ENCODE measurements at places on chromosomes 1 and 21. TPM values are rescaled to one million over a fixed set of nuclear protein-coding genes. Genes with fewer than 3 reads are reported as not detected.
A peak's percentile ranks its signal among the peaks of the same experiment; 100 is the strongest.

DNA sequence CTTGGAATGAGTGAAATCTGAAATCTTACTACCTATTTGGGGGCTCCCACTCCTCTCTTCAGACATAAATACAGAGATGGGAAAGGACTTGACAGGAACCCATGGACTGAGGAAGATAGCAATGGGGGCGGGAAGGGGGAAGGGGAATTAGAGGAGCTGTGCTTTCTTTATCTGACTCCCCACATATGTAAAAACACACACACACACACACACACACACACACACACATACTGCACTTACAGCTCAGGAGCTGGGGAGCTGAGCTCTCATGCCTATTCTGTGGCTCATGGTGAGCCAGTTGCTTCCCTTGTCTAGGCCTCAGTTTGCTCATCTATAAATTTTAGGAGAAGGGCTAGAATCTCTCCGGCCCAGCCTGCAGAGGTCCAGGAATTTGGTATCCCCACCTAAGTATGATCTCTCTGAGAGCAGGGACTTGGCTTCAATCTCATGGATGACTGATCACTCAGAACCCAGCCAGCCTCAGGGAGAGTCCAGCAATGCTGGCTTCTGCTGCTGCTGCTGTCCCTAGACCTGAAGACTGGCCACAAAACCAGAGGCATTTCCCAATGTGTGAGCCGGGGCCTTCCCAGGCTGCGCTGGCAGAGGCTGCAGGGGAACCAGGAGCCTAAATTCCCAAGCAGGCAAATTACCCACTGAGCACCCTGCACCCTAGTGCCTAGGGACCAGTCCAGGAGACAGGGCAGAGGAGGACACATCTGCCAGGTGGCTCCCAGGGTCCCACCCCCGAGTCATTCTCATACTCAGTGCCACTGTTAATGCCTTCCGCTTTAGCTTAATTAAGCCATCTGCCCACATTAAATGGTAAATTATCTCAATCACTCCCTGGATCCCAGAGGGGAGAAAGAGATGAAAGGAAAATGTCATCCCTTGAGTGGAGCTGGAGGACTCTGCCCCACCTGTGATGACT is 57.5 kb upstream of the RBM15 start:
- H3K27ac ChIP-seq, result no peak overlapping the region
- DNase-seq, result peak; percentile 47
- peaks cover 15% of the 10 kb centered on the region for H3K4me1 ChIP-seq
- H3K4me3 ChIP-seq, result no peak overlapping the region

- 0 out of 2 replicates have a peak, but pooled peaks cover 5% of the 10 kb centered on the region for H3K4me1 ChIP-seq
- no peak overlapping the region for H3K27ac ChIP-seq
- H3K36me3 ChIP-seq, result no peaks in the 10 kb centered on the region
- peak; percentile 36 for DNase-seq
These were observed 22.8 kb downstream of the RNU5D-1 start for GRCh38 chr1:44707959-44708831.

- peak; percentile 82 for DNase-seq
- no peaks in the 10 kb centered on the region for H3K27me3 ChIP-seq
- H3K36me3 ChIP-seq, result peaks cover 5% of the 10 kb centered on the region
- H3K4me3 ChIP-seq, result peak overlapping the region; percentile 89
- peak overlapping the region; percentile 86 for H3K27ac ChIP-seq
These were observed 1.0 kb downstream of the NCDN start for GRCh38 chr1:35558374-35559316.

GRCh38 chr1:160623227-160623633 is 23.6 kb downstream of the SLAMF1 start:
- no peak overlapping the region for H3K4me3 ChIP-seq
- DNase-seq, result no peak
- no peak overlapping the region for H3K27ac ChIP-seq
- no peaks in the 10 kb centered on the region for H3K4me1 ChIP-seq

- H3K36me3 ChIP-seq, result no peaks in the 10 kb centered on the region
- H3K4me1 ChIP-seq, result no peaks in the 10 kb centered on the region
- no peaks in the 10 kb centered on the region for H3K27me3 ChIP-seq
These were observed 283.7 kb downstream of the ZNF648 start for GRCh38 chr1:181777812-181778211.

- H3K36me3 ChIP-seq, result no peaks in the 10 kb centered on the region
- H3K27me3 ChIP-seq, result no peaks in the 10 kb centered on the region
- no peak overlapping the region for H3K4me3 ChIP-seq
- no peak for DNase-seq
- peaks cover 17% of the 10 kb centered on the region for H3K4me1 ChIP-seq
- H3K27ac ChIP-seq, result peak overlapping the region; percentile 68
These were observed 7.7 kb upstream of the LAMB3 start for GRCh38 chr1:209659909-209660308.

DNA sequence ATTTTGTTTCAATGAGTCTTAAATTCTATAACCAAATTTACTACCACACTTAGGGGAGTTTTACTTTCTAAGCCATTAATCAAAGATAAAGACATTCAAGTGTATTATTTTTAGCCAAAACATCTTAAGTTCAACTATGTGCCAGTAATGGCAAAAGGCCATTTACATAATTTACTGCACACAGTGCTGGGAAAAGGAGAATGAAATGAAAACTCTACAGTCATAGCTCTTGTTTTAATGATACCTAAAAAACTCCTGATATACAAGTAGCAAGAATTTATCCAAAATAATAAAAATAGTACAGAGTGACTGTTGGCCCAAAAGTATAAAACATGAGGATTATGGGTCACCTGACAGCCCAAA is 42.4 kb upstream of the C1orf198 start:
- H3K27ac ChIP-seq, result no peak overlapping the region
- no peaks in the 10 kb centered on the region for H3K27me3 ChIP-seq
- no peaks in the 10 kb centered on the region for H3K4me1 ChIP-seq
- H3K4me3 ChIP-seq, result no peak overlapping the region
- no peaks in the 10 kb centered on the region for H3K36me3 ChIP-seq
- DNase-seq, result no peak

DNA sequence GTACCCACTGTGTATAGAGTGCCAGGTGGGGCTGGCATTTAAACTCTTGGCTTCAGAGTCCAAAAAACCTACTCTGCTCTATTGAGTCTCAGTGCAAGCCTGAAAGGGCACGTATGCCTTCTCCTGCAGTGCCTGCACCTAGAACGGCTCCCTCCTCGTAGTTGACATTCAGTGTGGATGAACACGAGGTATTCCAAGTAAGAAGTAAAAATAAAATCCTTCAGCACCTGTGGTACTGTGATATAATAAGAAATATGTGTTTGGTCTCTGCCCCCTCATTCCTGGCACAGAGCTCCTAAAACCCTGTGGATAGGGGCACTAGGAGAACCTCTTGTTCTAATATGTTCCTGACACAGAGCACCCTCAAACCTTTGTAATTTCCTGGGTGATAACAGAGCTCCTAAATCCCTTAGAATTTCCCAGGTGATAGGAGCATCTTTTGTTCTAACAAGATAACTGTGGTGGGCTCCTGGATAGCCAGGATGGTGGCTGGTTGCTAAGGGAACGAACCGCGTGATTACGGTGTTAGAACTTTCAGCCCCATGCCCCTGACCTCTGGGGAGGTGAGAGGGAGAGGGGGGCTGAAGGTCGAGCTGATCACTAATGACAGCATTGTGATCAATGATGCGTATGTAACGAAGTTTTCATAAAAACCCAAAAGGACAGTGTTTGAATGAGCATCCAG is 16.8 kb downstream of the UCK2 start:
- no peaks in the 10 kb centered on the region for H3K27me3 ChIP-seq
- H3K36me3 ChIP-seq, result no peaks in the 10 kb centered on the region
- H3K4me1 ChIP-seq, result peaks cover 20% of the 10 kb centered on the region
- no peak for DNase-seq

DNA sequence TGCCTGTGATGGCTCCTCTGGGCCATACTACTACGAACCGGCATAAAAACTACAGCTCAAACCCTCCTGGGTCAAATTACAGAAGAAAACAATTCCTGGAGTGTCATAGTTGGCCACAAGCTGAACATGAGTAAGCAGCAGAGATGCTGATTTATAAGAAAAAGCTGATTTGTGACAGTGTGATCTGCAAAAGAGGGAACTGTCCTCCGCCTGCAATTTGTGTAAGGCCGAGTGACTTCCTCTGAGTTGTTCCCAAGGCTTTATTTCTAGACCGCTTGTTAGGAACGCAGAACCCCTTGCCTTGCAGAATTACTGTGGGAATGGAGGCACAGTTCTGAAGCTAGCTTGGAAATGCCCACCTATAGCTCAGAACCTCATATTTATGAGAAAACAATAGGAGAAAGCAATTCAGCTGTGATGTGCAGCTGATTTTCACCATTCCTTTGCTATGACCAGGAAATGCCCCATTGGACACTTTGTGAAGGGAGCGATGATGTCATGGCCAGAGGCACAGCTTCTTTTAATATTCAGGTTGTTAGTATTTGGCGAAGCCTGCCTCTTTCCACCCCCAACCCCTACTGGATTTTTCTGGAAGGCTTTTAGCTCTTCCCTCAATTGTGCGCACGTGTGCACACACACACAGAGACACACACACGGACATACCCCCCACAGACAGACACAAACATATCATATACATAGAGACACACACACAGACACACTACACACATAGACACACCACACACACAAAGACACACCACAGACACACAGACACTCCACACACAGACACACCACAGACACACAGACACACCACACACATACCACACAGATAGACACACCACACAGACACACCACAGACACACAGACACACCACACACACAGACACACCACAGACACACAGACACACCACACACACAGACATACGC is 47.6 kb downstream of the IER5 start:
- no peaks in the 10 kb centered on the region for H3K36me3 ChIP-seq
- DNase-seq, result peak; percentile 42
- no peaks in the 10 kb centered on the region for H3K27me3 ChIP-seq

GRCh38 chr21:25836396-25836795 is 101.6 kb downstream of the GABPA start:
- H3K36me3 ChIP-seq, result no peaks in the 10 kb centered on the region
- no peak overlapping the region for H3K4me3 ChIP-seq
- DNase-seq, result no peak
- H3K27ac ChIP-seq, result no peak overlapping the region

- H3K4me3 ChIP-seq, result no peak overlapping the region
- H3K27ac ChIP-seq, result peak overlapping the region; percentile 56
- peaks cover 29% of the 10 kb centered on the region for H3K4me1 ChIP-seq
- no peaks in the 10 kb centered on the region for H3K36me3 ChIP-seq
- no peaks in the 10 kb centered on the region for H3K27me3 ChIP-seq
These were observed 97.6 kb downstream of the APP start for GRCh38 chr21:26072666-26073615.

DNA sequence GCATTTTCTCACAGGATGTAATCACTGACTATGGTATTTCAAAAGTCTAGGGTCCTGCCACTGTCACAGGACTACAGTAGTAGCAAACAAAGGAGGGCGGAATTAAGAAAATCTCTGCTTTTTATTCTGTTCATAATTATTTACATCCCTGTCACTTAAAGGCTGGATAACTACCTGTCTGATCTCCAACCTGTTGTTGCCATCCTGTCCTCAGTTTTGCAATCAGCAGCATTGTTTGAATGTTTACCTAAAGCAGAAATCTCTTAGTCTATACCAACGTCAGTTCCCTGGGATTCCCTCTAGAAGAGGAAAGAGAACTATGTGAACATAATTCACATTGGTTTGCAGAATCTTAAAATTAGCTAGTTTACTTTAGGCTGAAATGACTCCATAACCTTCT is 218.5 kb downstream of the PBX1 start:
- no peaks in the 10 kb centered on the region for H3K36me3 ChIP-seq
- no peak overlapping the region for H3K4me3 ChIP-seq
- peaks cover 38% of the 10 kb centered on the region for H3K4me1 ChIP-seq
- no peaks in the 10 kb centered on the region for H3K27me3 ChIP-seq

DNA sequence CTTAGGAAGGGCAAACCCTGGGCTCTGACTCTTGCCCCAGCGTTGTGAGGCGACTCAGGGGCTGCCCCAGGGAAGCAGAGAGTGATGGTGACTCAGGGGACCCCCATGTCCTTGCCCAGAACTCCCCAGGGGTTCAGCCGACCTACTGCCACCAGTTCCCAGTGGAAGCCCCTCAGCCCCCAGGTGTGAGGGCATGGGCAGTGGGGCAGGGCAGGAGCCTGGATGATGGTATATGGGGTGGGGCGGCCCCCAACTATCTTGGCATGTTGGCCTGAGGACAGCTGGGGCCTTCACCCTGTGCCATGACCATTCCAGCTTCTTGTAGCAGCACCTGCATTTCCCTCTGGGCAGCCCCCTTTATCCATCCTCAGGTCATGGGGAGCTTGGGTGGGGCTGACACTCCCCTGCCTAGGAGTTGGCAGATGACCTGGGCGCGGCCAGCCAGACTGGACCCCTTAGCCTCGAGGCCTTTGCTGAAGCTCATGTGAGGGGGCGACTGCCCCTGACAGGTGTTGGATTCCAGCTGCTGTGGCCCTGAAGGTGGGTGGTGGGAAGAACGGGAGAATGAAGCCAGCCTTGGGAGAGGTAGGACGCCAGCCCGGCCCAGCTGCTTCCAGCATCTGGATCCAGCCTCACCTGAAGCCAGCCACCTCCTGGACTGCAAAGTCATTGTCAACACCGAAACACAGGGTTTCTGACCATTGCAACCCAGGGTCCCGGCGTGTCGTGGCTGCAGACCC is 1.8 kb upstream of the FNDC10 start:
- no peaks in the 10 kb centered on the region for H3K27me3 ChIP-seq
- H3K27ac ChIP-seq, result no peak overlapping the region
- H3K4me3 ChIP-seq, result no peak overlapping the region
- no peak for DNase-seq
- H3K36me3 ChIP-seq, result no peaks in the 10 kb centered on the region

The TOR3A gene
- polyA plus RNA-seq, result 29.9 TPM

The STPG1 gene
- 8.6 TPM for polyA plus RNA-seq

The ESRRG gene
- 0.26 TPM for polyA plus RNA-seq

The DIO1 gene
- polyA plus RNA-seq, result not detected

Data from SK-N-SH (cell line).